ENCODE measurements at places on chromosomes 4 and X.

- DNase-seq = no peak
Measured at GRCh38 chr4:71602289-71602900, 181.5 kb downstream of the GC start.

- no peak for DNase-seq
Measured at GRCh38 chr4:119833611-119834010, 205.0 kb upstream of the PDE5A start.

- no peak for DNase-seq
Measured at GRCh38 chr4:7967501-7968261, 28.0 kb upstream of the AFAP1 start.

GRCh38 chr4:125928652-125929051 is 613.9 kb downstream of the FAT4 start:
- DNase-seq = no peak

DNA sequence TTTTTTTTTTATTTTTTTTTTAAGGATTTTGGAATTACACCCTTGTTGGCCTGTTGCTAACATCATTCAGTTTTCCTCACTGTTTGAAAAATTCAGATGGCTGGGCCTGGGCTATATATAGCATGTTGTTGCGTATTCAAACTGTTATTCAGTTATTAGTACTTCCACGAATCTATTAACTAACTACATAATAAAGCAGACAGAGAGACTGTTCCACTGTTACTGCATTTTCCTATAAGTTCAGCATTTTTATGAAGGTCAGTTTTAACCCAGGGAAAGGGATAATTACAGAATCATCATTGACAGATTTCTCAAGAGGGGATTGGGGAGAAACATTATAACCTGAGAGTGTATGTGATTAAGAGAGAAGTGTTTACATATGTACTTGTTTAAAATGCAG is 3.1 kb downstream of the DOCK11 start:
- no peak for DNase-seq

DNA sequence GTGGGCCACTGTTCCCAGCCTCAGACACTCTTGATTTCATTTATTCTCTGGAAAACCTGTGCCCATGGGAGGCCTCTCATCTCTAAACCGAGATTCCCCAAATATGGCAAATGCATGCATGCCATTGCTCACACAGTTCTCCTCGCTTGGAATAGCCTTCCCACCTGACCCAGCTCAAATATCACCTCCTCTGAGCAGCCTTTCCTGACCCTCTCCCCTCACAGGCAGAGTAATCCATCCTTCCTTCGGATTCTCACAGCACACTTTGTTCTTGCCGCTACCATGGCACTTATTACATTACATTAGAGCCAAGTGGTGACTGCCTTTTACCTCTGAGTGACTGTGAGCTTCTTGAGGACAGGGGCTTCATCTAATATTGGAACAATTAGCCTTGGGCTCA is 209.5 kb downstream of the HS6ST2 start:
- no peak for DNase-seq

DNA sequence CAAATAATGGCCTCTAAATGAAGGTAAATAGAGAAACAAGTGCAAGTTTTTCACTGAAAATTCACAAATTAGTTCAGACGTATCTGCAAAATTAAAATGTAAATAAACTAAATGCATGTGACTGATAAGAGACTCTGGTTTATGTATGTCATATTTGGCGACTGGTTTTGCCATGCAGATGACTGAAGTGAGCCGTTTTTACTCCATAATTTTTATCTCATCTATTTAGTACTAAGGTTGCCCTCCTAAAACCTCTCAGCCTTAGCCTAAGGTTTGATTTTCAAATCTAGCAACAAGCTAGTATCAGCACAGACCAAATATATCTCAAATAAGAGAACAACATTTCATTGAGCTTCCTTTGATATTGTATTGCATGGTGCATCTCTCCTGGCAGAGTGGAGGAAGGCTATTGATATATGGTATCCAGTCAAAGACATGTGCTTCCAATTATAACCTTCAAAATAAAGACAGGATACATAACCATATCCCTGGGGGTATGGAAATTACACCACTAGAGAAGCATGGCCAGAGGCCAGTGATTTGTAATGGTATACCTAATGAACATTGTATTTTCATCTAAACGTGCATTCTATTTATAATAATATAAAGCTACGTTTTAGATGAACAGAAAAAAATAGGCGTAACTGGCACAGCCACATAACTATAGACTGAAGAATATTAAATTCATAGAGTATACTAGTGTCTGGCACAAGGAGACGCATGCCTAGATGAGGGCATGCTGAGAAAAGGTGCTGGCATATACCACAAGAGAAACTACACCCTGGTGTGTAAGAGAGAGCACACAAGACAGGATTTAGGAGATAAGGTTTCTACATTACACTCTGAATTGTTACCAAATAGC is 392.6 kb upstream of the INTU start:
- DNase-seq = no peak

DNA sequence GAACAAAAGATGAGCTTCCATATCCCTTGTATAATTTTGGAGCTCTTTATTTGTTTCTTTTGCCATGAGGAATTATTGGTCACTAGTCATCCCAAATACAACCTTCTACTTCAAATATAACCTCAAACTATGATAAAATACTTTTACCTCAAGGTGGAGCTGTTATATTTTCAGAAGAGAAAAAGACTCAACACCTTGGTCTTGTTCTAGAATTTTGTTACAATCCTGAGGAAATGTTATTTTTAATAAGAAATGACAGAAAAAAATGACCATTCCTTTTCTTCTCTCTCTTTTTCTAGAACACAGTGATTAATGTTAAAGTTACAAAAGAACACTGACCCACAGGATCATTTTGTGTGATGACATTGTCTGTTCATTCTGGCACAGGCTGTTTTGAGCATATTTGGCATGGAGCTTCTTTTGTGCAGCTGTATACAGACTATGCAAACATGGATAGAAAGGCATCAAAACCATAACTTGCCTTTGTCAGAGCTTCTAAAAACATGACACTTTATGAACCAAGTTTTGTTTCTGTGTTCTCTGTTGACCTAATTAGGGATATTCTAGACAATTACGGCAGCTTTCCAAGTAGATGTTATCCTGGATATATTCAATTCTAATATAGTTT is 159.6 kb upstream of the CTSO start:
- DNase-seq = no peak

DNA sequence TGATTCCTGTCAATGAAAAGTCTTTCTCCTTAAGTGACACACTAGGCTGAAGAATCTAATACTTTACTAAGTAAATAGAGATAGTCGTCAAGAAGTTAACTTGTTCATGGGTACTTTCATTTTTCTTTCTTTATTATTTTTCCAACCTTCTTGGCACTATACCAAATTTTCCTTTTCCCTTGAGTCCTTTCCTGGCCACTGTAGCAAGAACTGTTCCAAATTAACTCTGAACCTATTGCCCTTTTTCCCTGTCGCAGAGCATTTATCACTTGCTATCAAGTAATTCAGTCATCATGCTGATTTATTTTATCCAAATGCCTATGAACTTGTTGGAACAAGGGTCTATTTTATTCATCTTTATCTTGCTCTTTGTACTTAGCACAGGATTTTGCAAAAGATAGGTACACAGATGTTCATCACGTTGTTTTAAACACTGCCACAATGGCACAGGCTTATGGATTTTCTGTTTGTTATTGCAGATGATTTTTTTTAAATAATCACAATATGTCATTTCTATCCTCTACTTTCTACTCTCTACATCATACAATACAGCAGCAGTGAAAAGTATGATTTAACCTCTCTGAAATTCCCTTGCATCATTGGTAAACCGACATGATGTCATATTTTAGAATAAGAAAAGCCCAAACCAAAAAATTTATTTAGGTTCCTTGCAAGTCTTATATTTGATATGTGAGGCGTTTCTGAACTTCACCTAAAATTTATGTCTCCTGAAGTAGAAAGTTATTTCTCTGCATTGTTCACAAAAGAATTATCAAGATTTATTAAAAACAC is 2352.3 kb downstream of the PCDH7 start:
- no peak for DNase-seq

DNA sequence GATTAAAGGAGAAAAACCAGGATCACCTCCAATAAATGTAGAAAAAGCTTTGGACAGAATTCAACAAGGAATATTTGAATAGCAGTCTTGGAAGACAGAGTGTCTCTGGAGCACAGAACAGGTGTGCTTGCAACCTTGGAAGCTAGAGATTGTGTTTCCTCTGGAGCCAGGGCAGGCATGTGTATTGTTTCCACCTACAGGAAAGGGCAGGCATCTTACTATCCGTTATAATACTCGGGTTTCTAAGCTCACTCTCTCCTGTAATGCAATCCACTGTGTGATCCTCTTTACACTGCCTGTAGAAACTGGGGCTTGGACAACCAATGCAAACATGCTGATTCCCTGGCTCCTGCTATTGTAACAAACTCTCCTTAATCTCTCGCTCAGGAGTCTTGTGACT is 14.4 kb downstream of the CCDC110 start:
- DNase-seq = no peak

GRCh38 chrX:77087529-77088169 is 359.5 kb upstream of the FGF16 start:
- no peak for DNase-seq

GRCh38 chr4:17773135-17773698 is 8.2 kb downstream of the FAM184B start:
- DNase-seq = no peak

GRCh38 chrX:124421898-124422655 is 75.7 kb downstream of the SH2D1A start:
- DNase-seq = no peak

- no peak for DNase-seq
Measured at GRCh38 chr4:106201373-106201772, 114.6 kb downstream of the TBCK start.

- DNase-seq = no peak
Measured at GRCh38 chr4:128558896-128559679, 250.4 kb upstream of the JADE1 start.

DNA sequence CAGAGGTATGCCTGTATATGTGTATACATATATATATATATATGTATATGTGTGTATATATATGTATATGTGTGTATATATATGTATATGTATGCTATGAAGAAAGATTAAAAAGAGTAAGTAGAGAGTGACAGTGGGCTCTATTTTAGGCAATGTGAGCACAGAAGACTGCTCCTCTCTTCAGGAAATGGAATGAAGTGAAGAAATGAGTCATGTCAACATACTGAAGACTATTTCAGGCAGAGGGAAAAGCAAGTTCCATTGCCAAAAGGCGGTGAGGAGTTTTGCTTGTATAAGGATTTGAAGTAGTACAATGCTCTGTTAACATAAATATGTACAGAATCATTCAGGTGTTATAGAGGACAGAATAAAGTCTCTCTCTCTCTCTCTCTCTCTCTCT is 773.2 kb upstream of the FTHL17 start:
- no peak for DNase-seq

- no peak for DNase-seq
Measured at GRCh38 chrX:14411326-14411725, 118.0 kb upstream of the GLRA2 start.

- no peak for DNase-seq
Measured at GRCh38 chr4:109278594-109279031, 23.8 kb downstream of the COL25A1 start.

DNA sequence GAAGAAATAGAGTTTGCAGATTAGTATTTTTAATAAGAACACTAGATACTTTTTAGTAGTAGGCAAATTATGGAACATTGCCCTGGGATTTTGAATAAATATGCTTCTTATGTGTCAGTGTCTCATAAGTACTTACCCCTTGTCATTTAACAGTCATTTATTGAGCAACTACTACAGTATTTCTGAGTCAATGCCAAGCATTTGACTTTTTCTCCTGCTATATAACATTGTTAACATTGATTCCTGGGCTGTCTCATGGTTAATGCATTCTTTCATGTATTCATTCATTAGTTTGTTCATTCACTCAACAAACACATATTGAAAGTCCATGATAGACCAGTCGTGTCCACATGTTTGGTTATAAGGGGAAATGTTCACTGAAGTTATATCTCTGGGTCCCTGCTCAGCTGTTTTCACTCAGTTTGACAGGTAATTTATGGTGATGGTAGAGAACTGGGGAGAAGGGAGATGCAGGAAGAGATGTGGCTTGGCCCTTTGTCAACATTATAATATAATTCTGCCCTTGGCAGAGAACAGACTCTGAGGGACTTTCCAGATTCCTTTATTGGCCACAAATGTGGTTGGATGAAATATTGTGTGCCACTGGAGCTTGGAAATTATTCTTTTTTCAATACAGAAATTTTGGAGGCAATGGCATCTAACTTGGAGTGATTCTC is 49.8 kb downstream of the OSTC start:
- no peak for DNase-seq

DNA sequence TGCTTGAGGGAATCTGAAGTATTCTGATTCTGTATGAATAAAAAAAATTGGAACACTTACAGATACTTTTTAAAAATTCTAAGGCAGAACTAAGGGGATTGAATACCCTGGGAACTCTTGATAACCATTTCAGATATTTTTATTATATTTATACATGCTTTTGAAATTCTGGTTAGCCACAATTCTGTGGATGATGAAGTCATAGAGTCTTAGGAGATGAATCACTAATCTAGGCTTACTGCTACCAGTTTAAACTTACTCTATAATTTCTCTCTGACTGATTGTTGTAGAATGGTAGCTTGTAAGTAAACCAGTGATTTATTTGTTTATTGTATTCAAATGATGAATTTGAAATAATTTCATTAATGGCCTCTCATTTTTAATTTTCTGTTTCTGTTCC is 11.4 kb upstream of the SLAIN2 start:
- DNase-seq = no peak

GRCh38 chrX:153725039-153725831 is 579 bp downstream of the ABCD1 start:
- DNase-seq = no peak

GRCh38 chr4:141432000-141432712 is 204.2 kb upstream of the IL15 start:
- no peak for DNase-seq

DNA sequence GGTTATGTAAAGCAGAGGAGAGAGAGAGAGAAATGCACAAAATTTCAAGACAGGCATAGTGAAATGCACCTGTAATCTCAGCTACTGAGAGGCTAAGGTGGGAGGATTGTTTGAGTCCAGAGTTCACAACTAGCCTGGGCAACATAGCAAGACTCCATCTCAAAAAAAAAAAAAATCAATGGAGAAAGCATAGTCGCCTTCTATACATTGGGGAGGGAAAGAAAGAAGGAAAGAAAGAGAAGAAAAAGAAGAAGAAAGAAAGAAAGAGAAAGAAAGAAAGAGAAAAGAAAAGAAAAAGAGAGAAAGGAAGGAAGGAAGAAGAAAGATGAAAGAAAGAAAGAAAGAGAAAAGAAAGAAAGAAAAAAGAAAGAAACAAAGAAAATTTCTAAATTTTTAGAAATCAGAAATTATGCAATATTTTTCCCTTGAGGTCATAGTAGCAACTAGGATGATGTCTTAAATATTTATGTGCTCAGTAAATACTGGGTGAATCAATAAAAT is 53.4 kb downstream of the DKK2 start:
- DNase-seq = no peak

GRCh38 chr4:176137631-176138030 is 57.8 kb downstream of the SPATA4 start:
- DNase-seq = no peak

GRCh38 chr4:163165217-163166017 is 1.3 kb downstream of the NAF1 start:
- no peak for DNase-seq

Data from stimulated activated CD8-positive, alpha-beta memory T cell treated with anti-CD3 and anti-CD28 coated beads, Interleukin-7, amount 100 ng/mL, for 1 hour (primary cell).